ENCODE measurements at places on chromosomes 16 and 17.

DNA sequence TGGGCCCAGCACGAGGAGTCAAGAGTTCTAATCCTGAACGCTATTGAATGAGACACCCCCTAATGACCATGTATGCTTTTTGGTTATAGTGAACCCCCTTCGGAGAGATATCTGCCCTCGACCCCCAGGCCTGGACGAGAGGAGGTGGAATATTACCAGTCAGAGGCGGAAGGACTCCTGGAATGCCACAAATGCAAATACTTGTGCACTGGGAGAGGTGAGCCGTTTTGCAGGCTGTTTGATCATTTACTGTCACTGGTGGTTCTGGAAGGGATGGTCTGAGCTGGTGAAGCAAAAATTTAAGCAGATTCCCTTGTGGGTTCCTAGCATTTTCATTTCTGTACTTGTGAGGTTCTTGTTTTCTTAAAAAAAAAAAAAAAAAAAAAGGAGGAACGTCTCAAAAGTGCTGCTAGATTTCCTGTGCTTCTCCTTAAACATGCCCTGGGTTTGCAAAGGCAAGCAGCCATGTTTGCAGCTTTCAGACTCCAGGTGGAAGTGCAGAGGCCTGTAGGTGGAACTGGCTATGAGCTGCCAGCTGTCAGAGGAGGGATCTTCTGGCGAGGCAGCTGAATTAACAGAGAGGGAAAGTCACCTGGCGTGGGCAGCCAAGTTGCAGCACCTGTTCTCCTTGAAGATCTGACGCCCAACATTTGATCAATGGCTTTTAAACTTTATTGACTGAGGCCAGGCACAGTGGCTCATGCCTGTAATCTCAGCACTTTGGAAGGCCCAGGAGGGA, 3.5 kb downstream of the MARVELD3 start:
- DNase-seq: no peak

DNA sequence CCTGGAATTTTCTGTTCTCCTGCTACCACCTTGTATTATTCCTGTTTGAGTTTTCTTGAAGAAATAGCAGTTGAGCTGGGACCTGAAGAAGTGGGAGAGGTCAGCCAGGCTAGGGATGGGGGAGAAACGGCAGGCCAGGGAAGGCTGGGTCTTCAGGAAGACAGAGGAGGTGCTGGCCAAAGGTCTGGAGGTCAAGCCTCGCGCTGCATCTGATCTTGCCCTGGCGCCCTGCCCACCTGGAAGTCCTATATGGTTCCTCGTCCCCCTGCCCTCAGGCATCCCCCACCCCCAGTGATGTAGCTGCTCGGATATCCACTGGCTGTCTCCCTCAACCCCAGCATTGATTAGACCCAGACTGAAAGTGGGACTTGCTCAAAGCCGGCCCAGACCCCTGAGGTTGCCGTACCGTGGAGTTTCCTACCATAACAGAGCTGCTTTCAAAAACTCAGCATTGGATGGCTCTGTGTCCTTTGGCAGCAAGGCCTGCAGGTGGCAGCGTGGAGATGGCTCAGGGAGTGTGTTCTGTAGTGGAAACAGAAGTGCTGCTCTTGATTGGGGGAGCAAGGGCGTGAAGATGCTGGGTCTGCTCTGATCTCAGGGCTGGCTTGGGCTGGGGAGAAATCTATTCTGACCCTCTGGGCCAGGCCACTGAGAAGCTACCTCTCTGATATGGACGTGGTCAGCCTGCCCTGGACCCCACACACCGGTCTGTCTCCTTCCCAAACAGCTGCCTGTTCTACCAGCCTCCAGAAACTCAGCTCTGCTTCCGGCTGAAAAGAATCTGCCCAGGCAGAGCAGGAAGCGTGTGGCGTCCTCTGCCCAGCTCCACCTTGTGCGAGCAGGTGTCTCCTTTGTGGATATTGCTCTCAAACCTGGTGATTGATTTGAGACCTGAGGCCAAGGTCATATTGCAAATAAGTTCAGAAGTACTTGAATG, 107.0 kb upstream of the CACNG5 start:
- peak; percentile 23 for DNase-seq

DNA sequence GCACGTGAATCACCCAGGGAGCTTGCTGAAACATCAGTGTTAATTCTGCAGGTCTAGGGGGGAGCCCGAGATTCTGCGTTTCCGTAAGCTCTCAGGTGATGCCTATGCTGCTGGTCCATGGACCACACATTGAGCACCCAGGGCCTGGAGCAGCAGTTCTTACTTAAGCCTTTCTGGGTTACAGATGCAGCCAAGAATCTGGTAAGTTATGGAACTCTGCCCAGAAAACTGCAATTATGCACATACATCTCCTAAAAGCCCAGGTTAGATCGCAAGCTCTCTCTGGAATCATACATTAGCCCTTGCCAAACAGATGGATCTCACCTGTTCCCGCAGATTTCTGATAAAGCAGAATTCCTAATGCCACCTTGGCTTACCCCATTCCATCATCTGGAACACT, 265.9 kb upstream of the SALL1 start:
- DNase-seq: no peak

GRCh38 chr16:15782573-15783365, 74.1 kb downstream of the MYH11 start:
- no peak for DNase-seq

DNA sequence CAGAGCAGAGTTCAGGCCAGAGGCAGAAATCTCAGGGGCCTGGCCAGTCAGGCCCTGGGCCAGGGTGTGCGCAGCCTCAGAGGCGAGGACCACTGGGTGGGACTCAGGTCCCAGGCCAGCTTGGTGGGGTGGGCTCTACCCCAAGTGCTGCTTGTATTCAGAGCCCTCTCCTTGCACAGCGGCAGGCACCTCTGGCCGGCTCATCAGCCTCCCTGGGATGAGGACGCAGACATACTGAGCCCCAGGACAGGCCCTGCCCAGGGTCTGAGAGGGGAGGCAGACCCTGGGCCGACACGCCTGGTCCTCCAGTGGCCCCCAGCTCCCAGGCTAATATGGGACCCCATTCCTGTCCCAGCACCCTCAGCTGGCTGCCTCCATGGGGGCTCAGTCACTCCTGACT, 7.6 kb upstream of the IL27 start:
- DNase-seq: no peak

- peak; percentile 77 for DNase-seq
Measured at GRCh38 chr17:68457168-68457538, at the start of gene WIPI1. TSS of gene WIPI1 (minus strand) at chr17:68457496. CDS start at chr17:68457421, 75 bp downstream.

DNA sequence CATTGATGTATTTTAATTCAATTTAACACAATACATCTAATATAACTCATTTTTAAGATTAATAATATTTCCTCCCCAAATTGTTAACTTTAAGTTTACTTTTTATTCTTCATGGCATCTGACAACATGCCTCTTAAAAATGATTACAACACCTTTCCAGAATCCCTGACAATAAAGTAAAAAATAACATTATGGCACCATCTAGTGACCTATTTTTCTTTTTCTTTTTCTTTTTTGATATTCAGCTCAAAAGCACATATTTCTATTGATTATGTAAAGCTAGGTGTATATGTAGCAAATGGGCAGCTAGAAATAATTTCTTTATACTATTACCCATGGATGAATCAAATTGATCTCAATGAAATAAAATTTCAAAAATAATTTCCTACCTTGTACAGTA, 834.3 kb upstream of the CDH8 start:
- DNase-seq: no peak

GRCh38 chr17:81509972-81510784, 2.4 kb downstream of the ACTG1 start:
- DNase-seq: no peak

GRCh38 chr16:6104428-6104827, 1006.8 kb upstream of the EEF2KMT start:
- no peak for DNase-seq

GRCh38 chr16:28989363-28989762, 4.5 kb downstream of the LAT start:
- no peak for DNase-seq

GRCh38 chr16:49347476-49347875, 26.1 kb upstream of the C16orf78 start:
- DNase-seq: no peak

Data from substantia nigra (tissue), 51 donors.